Nucleus accumbens (tissue), 56 donors: ENCODE measurements at places on chromosomes 4 and X.
A peak's percentile ranks its signal among the peaks of the same experiment; 100 is the strongest.

GRCh38 chr4:122896270-122896669 is 26.1 kb downstream of the NUDT6 start:
- DNase-seq, result no peak

DNA sequence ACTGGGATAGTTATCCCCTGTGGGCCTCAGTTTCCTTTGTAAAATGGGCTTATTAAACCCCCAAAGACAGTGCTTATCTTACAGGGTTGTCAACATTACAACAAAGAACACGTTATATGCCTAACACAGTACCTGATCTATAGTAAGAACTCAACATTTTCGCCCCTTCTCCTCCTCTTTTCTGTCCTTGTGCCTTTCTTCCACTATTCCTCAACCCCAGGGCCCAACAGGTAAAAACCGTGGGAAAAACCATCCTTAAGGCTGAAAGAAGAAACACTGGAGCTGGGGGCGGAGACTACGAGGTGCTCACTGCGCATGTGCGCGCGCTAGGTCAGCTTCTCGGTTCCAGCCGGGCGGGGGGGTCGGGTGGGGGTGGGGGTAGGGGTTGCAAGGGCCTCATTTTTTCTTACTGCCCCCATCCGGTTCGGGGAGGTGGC is 426 bp upstream of the XIAP start:
- peak; percentile 86 for DNase-seq

DNA sequence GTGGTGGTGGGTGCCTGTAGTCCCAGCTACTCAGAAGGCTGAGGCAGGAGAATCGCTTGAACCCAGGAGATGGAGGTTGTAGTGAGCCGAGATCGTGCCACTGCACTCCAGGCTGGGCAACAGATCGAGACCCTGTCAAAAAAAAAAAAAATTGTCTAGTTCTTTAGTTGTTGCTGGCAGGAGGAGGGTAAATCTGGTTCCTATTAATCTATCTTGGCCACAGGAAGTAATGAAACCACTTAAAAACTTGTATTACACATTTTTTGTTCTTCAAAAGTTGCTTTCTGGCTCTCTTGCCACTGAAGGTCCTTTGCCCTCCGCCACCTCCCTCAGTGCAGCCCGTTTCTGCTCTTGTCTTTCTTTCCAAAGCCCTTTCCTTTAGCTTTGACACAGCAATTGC is 102.9 kb upstream of the ARSJ start:
- DNase-seq, result no peak

DNA sequence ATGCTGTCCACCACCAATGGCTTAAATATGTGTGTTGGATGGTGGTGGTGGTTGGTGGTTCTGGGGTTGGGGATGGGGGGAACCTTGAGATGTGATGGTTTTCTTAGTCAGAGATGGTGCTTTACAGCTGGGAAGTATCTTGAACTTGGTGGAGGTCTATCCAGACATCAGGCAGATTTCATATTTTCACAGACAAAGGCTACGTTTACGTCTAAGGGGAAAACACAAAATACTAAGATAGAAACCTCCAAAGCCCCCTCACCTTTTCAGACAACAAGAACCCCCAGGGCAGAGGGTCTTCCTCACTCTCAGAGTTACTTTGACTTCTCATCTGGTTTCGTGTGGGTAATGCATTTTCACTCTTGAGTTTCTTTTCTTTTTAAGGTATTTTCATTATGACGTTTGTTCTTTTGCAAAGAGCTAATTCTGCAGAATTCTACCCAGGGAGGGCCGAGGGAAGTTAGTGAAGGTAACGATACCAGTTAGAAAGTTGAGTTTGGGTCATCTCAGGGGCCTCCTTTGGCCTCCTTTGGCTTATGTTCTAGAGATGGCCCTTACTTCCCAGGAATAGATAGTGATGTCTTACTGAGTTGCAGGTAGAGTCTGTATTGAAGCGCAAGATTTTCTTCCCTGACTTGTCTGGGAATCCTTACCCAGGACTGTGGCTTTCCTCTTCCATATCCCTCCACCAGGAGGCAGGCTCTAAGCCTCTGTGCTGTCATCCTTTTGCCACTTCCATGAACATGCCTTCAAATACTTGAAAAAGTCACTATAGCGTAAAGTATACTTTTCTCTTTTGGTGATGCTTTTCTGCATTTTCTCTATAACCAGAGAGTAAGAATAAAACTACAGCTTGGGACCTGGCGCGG is 31.9 kb downstream of the RHOH start:
- no peak for DNase-seq
